Activated naive CD4-positive, alpha-beta T cell (primary cell): ENCODE measurements at places on chromosomes 2 and 18.

GRCh38 chr2:212721026-212721451, 182.4 kb upstream of the ERBB4 start:
- DNase-seq = no peak

GRCh38 chr18:7619676-7620075, 52.6 kb downstream of the PTPRM start:
- DNase-seq = no peak

DNA sequence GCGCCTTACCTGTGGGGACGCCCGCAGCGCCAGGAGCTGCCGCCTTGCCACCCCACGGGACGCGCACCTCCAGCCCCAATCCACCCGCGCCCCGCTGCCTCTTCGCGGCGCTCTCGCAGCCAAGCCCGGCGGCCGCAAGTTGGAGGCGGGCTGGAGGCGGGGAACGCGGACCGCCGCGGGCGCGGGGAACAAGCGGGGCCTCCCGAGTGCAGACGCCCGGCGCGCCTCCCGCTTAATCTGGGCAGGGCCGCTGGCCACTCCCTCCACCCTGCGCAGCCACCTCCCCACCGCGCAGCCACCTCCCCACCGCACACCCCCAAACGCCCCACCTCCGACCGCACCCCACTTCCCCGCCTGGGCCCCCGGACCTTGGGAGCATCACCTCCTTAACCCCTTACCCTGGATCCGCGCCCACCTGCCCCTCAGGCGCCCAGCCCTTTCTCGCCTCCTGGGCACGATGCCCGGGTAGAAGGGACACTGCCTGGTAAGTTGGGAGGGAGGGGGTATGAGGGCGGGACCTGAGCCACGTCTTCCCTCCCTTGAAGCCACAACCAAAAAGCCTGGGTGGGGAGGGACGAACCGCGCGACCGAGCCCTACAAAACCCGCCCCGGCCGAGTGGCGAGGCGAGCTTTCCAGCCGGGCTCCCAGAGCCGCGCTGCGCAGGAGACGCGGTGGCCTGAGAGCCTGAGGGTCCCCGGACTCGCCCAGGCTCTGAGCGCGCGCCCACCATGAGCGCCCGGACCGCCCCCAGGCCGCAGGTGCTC, at the start of the genes COL4A3 and COL4A4:
COL4A3 (plus strand) TSS at position 627 of the 765 bp plus-strand sequence; CDS start at position 730, 103 bp downstream.
COL4A4 (minus strand) TSS at position 208 of the 765 bp plus-strand sequence. CDS start 16,722 bp downstream, outside the sequence.
- DNase-seq = no peak

GRCh38 chr2:229713371-229714079, 830 bp downstream of the DNER start:
- DNase-seq = no peak

- DNase-seq = no peak
These were observed 55.5 kb downstream of the NEURL3 start for GRCh38 chr2:96449637-96450036.

- no peak for DNase-seq
These were observed 171.6 kb downstream of the PIK3C3 start for GRCh38 chr18:42126586-42126985.

- no peak for DNase-seq
These were observed 17.5 kb upstream of the CDC42EP3 start for GRCh38 chr2:37688771-37689468.
